Naive thymus-derived CD8-positive, alpha-beta T cell (primary cell): ENCODE measurements at places on chromosomes 4 and X. TPM values are rescaled to one million over a fixed set of nuclear protein-coding genes. Genes with fewer than 3 reads are reported as not detected.

DNA sequence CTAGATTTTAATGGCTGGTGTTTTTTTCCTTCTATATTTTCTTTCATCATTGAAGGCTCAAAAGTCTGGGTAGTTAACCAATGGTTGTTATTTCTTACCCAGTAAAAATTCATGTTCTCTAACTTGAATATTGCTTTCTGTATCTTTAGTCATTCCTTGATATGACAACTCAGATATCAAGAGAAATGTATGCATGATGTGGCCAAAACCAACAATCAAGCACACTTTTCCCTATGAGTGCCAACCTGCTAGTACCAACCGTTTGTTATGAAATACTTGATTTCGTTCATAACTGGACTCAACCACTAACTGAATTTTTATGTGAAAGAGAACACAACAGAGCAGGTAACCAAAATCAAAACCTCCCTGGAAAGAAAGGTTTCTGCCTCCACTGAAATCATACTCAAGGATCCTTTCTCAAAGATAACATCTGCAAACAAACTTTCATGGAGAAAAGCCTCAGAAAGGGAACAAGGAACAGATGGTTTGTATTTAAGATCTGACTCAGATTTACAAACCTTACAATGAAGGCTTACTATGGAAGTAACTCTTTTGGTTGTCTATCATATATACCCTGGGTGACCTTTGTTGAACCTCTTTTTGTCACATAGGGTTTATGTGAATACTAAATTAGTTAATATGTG, 8.3 kb upstream of the VEGFC start:
- DNase-seq, result no peak

Gene MED12
- 79.0 TPM for total RNA-seq

GRCh38 chr4:2598511-2599303, 62.3 kb downstream of the FAM193A start:
- DNase-seq, result peak; percentile 32

GRCh38 chr4:72383439-72383838, 185.6 kb downstream of the ADAMTS3 start:
- DNase-seq, result no peak

- no peak for DNase-seq
Observed at GRCh38 chr4:55744369-55744768, 75.2 kb upstream of the EXOC1L start.
